ENCODE measurements at places on chromosomes 3 and 15.

DNA sequence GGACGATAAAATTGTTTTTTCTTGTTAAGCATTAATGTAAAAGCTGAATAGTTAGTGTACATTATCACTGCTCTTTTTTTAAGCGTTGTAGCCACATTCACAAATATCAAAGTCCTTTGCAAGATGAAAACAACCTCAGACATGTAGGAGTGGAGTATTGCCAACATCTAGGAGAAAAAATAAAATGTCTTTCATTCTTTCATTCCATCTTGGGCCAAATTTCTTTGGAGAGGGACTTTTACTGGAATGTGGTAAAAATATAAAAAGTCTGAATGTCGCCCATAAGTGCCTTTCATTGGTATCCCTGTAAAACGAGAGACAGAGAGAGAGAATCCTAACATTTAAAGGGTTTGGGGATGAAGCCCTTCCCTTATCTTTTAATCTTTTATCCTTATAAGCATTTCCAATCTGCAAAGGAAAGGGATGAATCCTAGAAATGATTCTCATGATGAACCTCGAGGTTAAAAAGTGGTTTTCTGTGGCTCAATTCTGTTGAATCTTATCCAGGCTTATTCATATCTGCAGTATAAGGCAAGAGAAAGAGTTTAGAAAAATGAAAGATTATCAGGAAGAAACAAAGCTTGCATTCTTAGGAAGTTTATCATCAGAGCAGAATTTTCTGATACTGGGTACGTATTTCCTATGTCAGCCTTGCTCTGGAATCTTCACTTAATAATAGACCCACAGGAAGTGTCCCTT lies 1031.7 kb downstream of the MCTP2 start:
- DNase-seq: no peak

- no peak for DNase-seq
Measured at GRCh38 chr3:119664850-119665379, 4.5 kb upstream of the POPDC2 start.

DNA sequence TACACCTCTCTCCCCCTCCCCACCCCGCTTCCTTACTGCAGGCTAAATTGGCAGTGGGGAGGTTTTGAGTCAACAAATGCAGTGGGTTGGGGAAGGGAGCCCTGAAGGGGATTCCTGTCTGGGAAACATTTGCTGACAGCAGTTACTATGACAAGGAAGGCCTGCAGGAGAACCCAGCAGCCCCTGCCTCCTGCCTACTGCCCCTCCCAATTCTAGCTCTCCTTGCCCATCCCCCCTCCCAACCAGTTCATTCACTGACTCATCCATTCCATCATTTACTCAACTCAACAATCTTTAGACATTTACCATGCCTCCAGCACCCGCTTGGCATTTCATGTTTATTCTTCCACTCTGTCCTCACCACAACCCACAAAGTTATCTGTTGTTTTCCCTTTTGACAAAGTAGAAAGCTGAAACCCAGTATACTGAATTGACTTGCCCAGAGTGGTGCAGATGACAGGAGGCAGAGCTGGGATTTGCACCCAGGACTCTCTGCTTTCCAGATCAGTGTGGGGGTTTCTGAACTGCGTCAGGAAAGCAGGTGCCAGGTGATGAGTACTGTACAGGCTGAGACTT lies 75.0 kb downstream of the MAGEF1 start:
- no peak for DNase-seq

- DNase-seq: no peak
Measured at GRCh38 chr3:152497457-152497856, 228.7 kb downstream of the MBNL1 start.

GRCh38 chr3:18344306-18345014 lies 80.7 kb downstream of the SATB1 start:
- DNase-seq: no peak

- DNase-seq: no peak
Measured at GRCh38 chr3:6039971-6040370, 820.9 kb upstream of the GRM7 start.

DNA sequence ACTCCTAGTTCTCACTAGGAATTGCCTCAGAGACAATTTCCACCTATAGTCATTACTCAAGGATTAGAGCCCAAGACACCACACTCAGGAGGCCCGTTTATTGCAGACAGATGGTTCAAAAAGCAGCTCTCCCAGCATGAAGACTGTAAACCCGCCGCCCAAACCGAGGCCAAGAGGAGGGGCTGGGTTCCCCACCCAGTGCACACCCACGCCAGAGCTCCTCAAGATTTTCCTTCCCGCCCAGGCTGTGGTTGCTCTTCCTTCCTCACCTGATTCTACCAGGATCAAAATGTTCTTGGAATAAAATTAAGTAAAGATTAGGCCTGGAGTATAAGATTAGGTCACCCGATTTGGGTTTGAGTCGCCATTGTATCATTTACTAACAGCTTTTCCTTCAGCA lies 364.4 kb downstream of the MECOM start:
- DNase-seq: no peak

GRCh38 chr15:62904041-62904910 lies 138.3 kb upstream of the TPM1 start:
- DNase-seq: no peak

GRCh38 chr3:34619990-34620389 lies 821.6 kb downstream of the PDCD6IP start:
- DNase-seq: no peak

- no peak for DNase-seq
Measured at GRCh38 chr3:158837240-158837639, 35.4 kb downstream of the MFSD1 start.

DNA sequence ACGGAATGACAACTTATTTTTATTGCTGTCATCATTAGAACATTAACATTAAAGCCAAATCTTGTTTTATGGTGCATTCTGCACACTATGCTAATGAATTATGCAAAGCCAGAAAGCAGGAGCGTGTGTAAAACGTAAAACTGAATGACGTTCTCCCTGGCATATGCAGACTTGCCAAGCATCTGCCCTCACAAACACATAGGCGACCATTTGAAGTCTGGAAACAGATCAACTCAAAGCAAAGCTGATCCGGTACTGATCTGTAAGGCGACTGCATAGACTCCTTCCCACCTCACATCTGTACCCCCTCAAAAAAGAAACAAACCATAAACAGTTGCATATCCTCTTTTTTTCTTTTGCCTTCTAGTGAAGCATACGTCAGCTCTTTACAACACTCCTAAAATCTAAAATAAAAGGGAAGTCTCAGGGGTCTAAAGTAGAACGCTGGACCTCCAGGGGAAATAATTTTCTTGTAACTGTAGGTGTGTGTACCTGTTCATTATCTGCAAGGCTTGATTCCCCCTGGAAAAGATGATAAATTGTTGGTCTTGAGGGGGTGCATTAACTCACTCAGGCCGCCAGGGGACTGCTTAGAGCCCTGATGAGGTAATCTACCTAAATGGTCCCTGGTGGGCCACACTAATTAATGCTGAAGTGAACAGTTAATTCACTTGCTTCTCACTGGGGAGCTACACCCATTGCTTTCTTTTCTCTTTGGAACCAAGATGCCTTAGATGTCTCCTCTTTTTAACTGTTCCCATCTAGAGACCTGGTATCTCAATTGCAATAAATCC lies 231.4 kb downstream of the CDIN1 start:
- DNase-seq: no peak

- DNase-seq: no peak
Measured at GRCh38 chr15:88655800-88656488, 17.1 kb downstream of the ISG20 start.

- DNase-seq: no peak
Measured at GRCh38 chr3:132004571-132004970, 30.2 kb downstream of the CPNE4 start.

Measured in GM12891 (cell line).